ENCODE measurements at places on chromosomes 4 and X. TPM values are rescaled to one million over a fixed set of nuclear protein-coding genes. Genes with fewer than 3 reads are reported as not detected.

The ACE2 gene
- total RNA-seq, result not detected

The MGARP gene
- not detected for total RNA-seq

The STPG2 gene
- total RNA-seq, result not detected

The PWWP3B gene
- not detected for total RNA-seq

The JADE1 gene
- 39.2 TPM for total RNA-seq

The CYSLTR1 gene
- 4.1 TPM for total RNA-seq

The EDA2R gene
- 2.6 TPM for total RNA-seq

The TRPC5OS gene
- not detected for total RNA-seq

The TMEM154 gene
- total RNA-seq, result 24.7 TPM

The CFAP47 gene
- total RNA-seq, result not detected

The GSX2 gene
- total RNA-seq, result not detected

The GLRB gene
- total RNA-seq, result not detected

The VCX3B gene
- not detected for total RNA-seq

The PTCHD1 gene
- not detected for total RNA-seq

The CLIC2 gene
- total RNA-seq, result 0.79 TPM

The PRICKLE3 gene
- 16.7 TPM for total RNA-seq

The COL25A1 gene
- total RNA-seq, result 0.67 TPM

The CDKN2AIP gene
- total RNA-seq, result 39.8 TPM

The PFKFB1 gene
- 0.65 TPM for total RNA-seq

The CXCR3 gene
- total RNA-seq, result 107 TPM

The CCDC110 gene
- total RNA-seq, result 0.11 TPM

The MAGEB17 gene
- total RNA-seq, result not detected

The BGN gene
- total RNA-seq, result not detected

The RWDD4 gene
- total RNA-seq, result 13.9 TPM

The CFAP99 gene
- total RNA-seq, result 0.11 TPM

The FGF5 gene
- not detected for total RNA-seq

The SHROOM3 gene
- total RNA-seq, result not detected

The TMEM33 gene
- 46.2 TPM for total RNA-seq

The APLN gene
- total RNA-seq, result 1.9 TPM

The CSAG3 gene
- not detected for total RNA-seq

The NAA11 gene
- total RNA-seq, result not detected

The UGT2A1 gene
- not detected for total RNA-seq

The DMP1 gene
- total RNA-seq, result not detected

The ZNF185 gene
- 1.6 TPM for total RNA-seq

The MAGEE2 gene
- total RNA-seq, result not detected

The PASD1 gene
- total RNA-seq, result not detected

The CLDN2 gene
- not detected for total RNA-seq

The FAM53A gene
- 0.97 TPM for total RNA-seq

The GASK1B gene
- 0.60 TPM for total RNA-seq

The PTTG2 gene
- 0.94 TPM for total RNA-seq

The SCML1 gene
- 6.6 TPM for total RNA-seq

The HS3ST1 gene
- 0.06 TPM for total RNA-seq

The LDOC1 gene
- total RNA-seq, result 2.2 TPM

The EMCN gene
- total RNA-seq, result not detected

The FAM9C gene
- total RNA-seq, result not detected

The HELT gene
- not detected for total RNA-seq

The HSD17B11 gene
- 48.0 TPM for total RNA-seq

The AWAT2 gene
- not detected for total RNA-seq

The CT45A3 gene
- not detected for total RNA-seq

The RNF128 gene
- not detected for total RNA-seq

The RHOXF2B gene
- total RNA-seq, result not detected

The MFAP3L gene
- total RNA-seq, result 1.7 TPM

The IL21 gene
- total RNA-seq, result not detected

Data from activated naive CD8-positive, alpha-beta T cell treated with anti-CD3 and anti-CD28 coated beads, Interleukin-2, amount 10 ng/mL, durations not matched to agents 7 days and 5 days (primary cell).